ENCODE measurements at places on chromosomes 7 and 10. TPM values are rescaled to one million over a fixed set of nuclear protein-coding genes. Genes with fewer than 3 reads are reported as not detected.

The PSTK gene
- total RNA-seq = 0.95 TPM

GRCh38 chr7:143073556-143073955 is 21.4 kb downstream of the OR6V1 start:
- DNase-seq = no peak

DNA sequence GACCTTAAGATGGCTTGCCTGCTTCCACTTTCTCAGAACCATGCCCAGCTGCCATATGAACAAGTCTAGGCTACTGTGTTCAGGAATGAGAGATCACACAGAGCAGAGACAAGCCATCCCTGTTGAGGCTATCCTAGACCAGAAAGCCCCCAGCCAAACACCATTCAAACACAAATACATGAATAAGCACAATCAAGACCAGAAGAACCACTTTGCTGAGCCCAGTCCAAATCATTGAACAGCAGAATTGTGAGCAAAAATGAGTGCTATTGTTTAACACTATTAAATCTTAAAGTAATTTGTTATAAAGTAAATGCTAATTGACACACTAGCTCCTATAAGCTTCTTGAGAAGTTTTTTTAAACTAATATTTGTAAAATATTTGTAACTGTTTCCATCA is 79.0 kb upstream of the LYZL1 start:
- no peak for DNase-seq

The AFAP1L2 gene
- 13.3 TPM for total RNA-seq

DNA sequence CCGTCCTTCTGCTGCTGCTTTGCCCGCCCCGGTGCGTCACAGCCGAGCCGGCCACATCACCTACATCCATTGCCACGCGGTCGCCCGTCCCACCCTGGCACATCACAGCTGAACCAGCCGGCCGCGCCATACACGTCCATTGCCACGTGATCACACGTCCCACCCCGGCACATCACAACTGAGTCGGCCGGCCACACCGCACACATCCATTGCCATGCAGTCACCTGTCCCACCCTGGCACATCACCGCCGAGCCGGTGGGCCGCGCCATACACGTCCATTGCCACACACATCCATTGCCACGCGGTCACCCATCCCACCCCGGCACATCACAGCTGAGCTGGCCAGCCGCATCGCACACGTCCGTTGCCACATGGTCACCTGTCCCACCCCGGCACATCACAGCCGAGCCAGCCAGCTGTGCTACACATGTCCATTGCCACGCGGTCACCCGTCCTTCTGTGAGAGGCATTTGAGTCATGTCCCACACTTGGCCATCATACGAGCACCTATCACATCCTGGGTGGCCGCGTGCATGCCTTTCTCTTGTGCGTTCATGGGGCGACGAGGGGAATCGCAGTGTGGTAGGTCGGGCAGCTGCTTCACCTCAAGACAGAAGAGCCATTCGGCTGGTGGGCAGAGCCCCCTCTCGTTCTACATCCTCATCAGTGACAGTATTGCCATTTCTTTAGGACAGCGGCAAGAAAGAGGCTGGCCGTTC is 58.6 kb downstream of the JAKMIP3 start:
- no peak for DNase-seq

GRCh38 chr7:127396184-127396583 is 3.7 kb upstream of the ZNF800 start:
- DNase-seq = no peak

The CDK1 gene
- 2.0 TPM for total RNA-seq

DNA sequence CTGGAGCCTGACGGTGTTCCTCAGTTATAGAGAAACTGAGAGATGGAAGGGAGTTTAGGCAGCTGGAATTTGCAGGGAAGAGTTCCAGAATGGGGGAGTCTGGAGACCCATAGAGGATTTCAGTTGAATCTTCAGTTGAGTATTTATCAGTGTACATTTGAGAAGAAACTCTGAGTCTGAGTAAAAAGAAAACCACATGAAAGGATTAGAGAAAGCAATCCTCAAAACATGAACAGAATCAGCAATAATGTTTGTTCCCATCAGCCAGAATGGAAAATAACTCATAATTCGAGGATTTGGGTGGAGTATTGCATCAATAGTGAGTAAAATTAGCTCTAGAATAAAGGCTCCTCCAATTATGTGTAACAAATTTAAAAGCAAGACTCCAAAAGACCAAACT is 130.0 kb upstream of the AHR start:
- DNase-seq = no peak

GRCh38 chr7:142111499-142111898 is at the start of gene MGAM2:
MGAM2 (plus strand) TSS chr7:142111718; CDS start chr7:142116874, 5,156 bp downstream.
- DNase-seq = no peak

- DNase-seq = no peak
Observed at GRCh38 chr10:44439239-44439957, 54.5 kb upstream of the CXCL12 start.

- no peak for DNase-seq
Observed at GRCh38 chr7:35474100-35474499, 220.2 kb upstream of the TBX20 start.

DNA sequence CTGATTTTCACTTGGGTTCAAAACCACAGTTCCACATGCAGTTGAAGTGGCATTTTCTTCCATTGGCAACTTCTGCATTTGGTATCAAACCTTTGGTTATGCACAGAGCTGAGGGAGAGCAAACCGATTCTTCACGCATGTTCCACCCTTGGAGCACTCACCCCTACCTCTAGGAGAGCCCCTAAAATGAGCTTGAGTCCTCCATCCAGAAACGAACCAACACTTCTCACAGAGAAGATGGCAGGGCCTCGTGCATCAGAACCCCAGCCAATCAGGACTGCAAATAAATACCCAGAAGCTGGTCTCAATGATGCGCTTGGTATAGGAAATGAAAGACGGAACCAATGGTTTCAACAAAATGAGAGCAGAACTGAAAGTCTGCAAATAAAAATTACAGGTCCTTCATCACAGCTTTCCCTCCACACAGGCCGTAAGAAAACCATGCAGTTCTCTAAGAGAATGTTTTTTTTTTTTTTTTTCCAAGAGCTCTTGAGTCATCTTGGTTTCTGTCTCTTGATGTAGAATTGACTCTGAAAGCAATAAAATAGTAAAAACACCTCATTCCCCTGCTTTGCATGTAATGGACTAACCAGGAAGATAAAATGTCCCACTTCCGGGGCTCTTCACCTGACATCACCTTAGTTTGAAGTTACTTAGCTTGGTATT is 23.9 kb downstream of the KLF6 start:
- no peak for DNase-seq

GRCh38 chr7:66539264-66539623 is 89.4 kb upstream of the KCTD7 start:
- no peak for DNase-seq

DNA sequence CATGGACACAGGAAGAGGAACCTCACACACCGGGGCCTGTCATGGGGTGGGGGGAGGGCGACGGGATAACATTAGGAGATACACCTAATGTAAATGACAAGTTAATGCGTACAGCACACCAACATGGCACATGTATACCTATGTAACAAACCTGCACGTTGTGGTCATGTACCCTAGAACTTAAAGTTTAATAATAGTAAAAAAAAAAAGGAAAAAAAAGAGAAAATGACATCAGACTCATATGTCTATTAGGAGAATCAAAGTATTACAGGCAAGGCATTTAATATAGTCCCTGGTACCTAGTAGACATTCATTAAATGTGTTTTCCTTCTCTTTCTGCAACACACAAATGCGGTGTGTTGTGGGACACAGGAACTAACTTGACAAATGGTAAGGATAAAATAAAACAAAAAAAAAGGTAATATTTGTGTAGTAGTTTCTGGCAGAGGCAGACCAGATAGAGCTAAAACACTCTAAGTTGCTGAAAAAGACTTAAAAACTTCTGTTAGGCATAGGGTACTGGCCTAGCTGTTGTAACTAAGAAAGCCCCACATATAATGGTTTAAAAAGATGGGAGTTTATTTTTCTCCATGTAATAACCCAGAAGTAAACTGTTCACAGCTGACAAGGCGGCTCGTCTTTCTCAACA is 68.8 kb downstream of the NAMPT start:
- DNase-seq = no peak

DNA sequence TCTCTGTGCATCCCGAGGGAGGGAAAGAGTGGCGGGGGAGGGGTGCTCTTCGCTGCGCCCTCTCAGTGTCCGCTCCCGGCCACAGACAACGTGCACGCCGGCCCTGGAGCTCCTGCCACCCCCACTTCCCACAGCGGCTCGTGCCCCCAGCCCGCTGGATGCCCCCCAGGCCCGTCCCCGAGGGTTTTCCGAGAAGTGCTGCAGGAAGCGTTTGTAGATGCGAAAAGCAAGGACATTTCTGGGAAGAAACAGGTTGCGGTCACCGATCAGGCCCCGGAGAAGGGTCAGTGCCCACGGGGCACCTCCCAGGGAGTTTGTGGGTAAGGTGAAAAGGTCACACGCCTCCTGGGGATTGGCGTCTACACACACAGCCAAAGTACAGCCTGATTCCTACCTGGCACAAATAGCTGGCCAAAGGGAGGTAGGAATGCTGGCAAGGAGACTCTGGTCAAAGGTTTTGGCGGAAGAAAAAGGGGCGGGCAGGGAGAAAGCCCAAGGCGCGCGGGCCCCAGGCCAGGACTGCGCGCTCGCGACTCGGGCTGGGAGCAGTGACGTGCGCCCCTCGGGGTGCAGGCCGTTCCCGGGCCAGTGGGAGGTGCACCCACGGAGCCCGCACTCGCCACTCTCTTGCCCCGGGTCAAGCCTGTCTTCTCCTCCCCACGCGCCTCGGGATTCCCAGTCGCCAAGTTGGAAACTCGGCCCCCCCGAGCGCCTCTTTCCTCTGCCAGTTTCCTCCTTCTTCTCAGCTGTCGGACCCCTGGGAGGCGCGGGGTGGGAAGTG is 1.5 kb upstream of the NRP1 start:
- DNase-seq = no peak

GRCh38 chr10:116489460-116489859 is 56.3 kb upstream of the PNLIP start:
- DNase-seq = no peak
